ENCODE measurements at places on chromosomes 1 and 21.

- DNase-seq, result no peak
Measured at GRCh38 chr1:34360574-34360973, 183.9 kb downstream of the C1orf94 start.

DNA sequence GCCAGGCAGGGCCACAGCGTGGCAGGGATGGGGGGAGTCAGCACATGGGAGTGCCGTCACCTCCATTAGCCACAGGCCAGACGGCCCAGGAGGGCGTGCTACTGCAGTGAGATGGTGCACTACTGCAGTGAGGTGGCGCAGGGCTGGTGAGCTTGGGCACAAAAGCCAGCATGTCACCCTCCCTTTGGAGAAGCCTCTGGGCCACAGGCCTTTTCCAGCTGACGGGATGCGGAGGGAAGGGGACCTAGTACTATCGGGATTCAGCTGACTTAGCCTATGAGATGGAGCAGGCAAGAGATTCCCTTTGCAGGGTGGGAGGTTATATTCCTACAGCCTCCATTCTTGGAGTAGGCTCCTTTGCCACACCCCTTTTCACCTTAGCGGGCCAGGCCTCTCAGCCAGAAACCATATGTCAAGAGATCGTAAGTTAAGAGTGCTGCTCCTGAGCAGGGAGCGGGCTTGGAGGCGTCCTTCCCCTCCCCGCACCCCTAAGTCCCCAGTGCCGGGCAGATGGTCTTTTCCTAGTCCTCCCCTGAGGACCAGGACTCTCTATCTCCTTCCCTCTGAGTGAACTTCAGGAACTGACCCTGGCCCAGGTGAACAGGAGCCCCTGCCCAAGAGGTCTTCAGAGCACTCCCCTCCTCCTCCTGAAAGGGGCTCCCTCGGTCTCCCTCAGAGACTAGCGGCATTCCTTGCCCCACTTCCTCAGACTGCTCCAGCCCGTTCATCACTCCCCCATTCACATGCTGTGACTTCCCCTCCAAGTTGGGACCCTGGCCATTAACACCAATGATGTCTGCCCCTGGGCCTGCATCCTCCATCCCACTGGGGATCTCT is 8.2 kb downstream of the NES start:
- DNase-seq, result no peak

GRCh38 chr1:224300346-224300745 is 29.6 kb downstream of the NVL start:
- DNase-seq, result no peak

- DNase-seq, result no peak
Measured at GRCh38 chr1:23979387-23979880, 693 bp downstream of the SRSF10 start.

GRCh38 chr1:28208818-28209441 is 23.9 kb downstream of the DNAJC8 start:
- DNase-seq, result peak; percentile 35

DNA sequence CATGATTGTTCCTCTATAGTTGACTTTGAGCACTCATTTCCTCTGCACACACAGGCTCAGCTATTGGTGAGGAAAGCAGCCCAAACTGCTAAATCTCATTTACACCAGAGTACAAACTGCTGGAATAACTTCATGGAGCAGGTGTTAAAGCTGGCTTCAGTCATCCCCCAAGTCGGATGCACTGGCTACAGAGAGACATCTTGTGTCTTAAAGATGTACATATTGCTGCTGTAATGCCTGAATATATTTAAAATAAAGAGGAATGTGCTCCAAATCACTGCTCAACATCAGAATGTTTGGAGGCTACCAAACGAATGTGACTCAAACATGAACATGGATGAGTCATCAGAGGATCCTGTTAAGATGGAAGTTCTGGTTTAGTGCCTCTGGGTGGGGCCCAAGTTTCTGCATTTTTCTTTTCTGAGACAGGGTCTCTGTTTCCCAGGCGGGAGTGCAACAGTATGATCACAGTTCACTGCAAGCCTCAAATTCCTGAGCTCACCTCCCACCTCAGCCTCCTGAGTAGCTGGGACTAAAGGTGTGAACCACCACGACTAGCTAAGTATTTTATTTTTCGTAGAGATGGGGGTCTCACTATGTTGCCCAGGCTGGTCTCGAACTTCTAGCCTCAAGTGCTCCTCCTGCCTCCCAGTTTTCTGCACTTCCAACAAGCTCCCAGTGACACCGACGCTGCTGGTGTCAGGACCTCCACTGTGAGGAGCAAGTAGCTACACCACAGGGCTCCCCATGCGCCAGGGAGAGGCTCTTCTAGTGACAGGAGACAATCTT is 79.0 kb upstream of the KRTAP19-8 start:
- no peak for DNase-seq

DNA sequence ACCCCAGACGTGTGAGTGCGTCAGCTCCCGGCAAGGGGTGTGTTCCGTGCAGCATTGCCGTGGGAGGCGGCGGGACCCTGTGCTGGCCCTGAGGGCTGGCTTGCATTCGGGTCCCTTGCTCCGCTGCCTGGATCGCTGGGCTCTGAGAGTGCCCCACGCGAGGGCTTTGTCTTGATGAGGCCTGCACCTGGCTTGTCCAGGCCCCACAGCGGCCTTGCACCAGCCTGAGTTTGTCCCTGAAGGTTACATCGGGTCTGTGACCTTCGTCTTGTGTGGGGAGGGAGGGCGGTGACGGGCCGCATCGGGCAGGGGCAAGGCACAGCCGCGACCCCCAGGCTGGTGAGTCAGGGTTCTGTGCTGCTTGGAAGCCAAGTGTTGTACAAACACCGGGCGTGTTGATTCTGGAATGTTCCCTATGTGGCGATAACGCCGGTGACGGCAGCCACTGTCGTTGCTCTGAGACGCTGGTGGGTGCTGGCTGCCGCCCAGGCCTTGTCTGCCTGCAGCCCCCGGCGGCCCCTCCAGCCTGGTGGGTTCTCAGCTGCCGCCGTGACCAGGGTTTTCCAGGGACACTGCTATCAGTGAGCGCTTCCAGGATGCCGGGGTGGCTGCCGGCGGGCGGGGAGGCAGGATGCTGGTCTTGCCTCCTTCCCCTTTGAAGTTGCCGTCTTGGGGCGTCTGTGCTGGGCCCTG is 42.9 kb downstream of the SLX9 start:
- DNase-seq, result no peak

DNA sequence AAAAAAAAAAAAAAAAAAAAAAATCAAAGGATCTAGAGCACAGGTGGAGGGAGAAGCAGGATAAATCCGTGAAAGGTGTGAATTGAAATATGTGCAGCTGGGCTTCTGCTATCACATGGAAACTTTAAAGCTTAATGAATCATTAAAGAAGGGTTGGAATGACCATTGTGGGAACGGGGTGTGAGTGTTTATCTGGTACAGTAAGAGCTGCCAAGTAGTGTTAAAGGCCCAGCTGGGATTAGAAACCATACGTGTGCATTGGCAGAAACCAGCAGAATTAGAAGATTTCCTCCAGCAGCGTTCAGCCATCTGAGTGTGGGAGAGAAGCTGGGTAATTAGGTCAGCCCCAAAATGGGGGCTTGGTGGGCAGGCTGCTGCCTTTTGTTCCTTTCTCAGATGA is 13.5 kb downstream of the FALEC start:
- DNase-seq, result no peak

DNA sequence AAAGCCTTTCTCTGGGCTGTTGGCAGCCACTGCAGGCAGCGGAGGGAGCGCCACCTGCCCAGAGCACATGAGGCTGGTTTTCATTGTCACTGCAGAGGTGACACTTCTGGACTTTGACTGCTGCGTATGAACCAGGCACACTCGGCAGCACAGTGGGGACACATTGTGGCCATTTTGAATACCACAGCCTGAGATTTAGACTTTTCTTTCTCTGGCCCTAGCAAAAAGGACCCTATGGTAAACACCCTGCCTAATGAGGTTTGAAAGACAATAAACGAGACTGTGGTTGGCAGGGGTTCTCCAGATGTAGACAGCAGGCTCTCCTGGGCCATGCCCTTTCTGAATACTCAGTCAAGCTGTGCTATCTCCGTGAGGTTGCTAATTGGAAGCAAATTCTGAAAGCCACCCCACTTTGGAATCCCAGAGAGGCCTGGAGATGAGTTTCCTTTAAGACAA is 12.0 kb upstream of the KCNE2 start:
- DNase-seq, result no peak

GRCh38 chr1:14600405-14601112 is 2.1 kb downstream of the KAZN start:
- no peak for DNase-seq

- DNase-seq, result no peak
Measured at GRCh38 chr1:152515434-152515783, 1.1 kb downstream of the CRCT1 start.

- DNase-seq, result no peak
Measured at GRCh38 chr21:18951271-18952038, 547.9 kb upstream of the TMPRSS15 start.

- no peak for DNase-seq
Measured at GRCh38 chr1:67834246-67834877, 1.1 kb upstream of the GNG12 start.

GRCh38 chr1:79679916-79680315 is 673.4 kb upstream of the ADGRL4 start:
- no peak for DNase-seq

DNA sequence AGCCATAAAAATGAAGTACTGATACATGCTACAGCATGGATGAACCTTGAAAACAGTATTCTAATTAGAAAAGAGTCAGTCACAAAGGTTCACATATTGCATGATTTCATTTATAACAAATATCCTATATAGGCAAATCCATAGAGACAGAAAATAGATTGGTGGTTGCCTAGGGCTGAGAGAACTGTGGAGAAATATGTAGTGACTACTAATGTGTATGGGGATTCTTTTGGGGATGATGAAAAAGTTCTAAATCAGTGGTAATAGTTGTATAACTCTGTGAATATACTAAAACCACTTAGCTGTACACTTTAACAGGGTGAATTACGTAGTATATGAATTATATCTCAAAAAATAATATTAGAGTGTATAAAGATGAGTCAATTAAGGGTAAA is 45.8 kb downstream of the RNF115 start:
- DNase-seq, result no peak

GRCh38 chr1:91579658-91580228 is 79.1 kb downstream of the CDC7 start:
- DNase-seq, result no peak

GRCh38 chr1:203519053-203519840 is 25.3 kb downstream of the OPTC start:
- DNase-seq, result no peak

Data from stimulated activated CD4-positive, alpha-beta T cell treated with anti-CD3 and anti-CD28 coated beads, Interleukin-1b, Interleukin-23, amount 100 ng/mL, for 24 hours (primary cell).